ENCODE measurements at places on chromosomes 11 and 22. TPM values are rescaled to one million over a fixed set of nuclear protein-coding genes. Genes with fewer than 3 reads are reported as not detected.

The SPI1 gene
- 3.9 TPM for polyA plus RNA-seq

The OR51B4 gene
- not detected for polyA plus RNA-seq

The ARHGAP1 gene
- polyA plus RNA-seq = 33.8 TPM

The FZD4 gene
- polyA plus RNA-seq = 2.0 TPM

The DGAT2 gene
- polyA plus RNA-seq = 17.2 TPM

The FOSL1 gene
- polyA plus RNA-seq = 39.6 TPM

The MS4A14 gene
- polyA plus RNA-seq = 0.26 TPM

The CCDC87 gene
- 0.12 TPM for polyA plus RNA-seq

The TNKS1BP1 gene
- 114 TPM for polyA plus RNA-seq

The RNF215 gene
- polyA plus RNA-seq = 7.3 TPM

The BRSK2 gene
- 1.1 TPM for polyA plus RNA-seq

The YPEL4 gene
- polyA plus RNA-seq = 0.39 TPM

The ACRV1 gene
- not detected for polyA plus RNA-seq

The MMP13 gene
- polyA plus RNA-seq = 0.02 TPM

The MMP11 gene
- polyA plus RNA-seq = 0.49 TPM

The ANO9 gene
- polyA plus RNA-seq = 18.1 TPM

The CHRM4 gene
- polyA plus RNA-seq = 0.02 TPM

The SCUBE1 gene
- 2.4 TPM for polyA plus RNA-seq

The MOV10L1 gene
- 0.18 TPM for polyA plus RNA-seq

The PPP1CA gene
- polyA plus RNA-seq = 105 TPM

The NLRP6 gene
- polyA plus RNA-seq = 0.06 TPM

The FBLN1 gene
- polyA plus RNA-seq = 18.8 TPM

The KLHDC7B gene
- 0.12 TPM for polyA plus RNA-seq

The TSPAN32 gene
- 0.47 TPM for polyA plus RNA-seq

The POU2AF1 gene
- 0.73 TPM for polyA plus RNA-seq

The C11orf21 gene
- 0.45 TPM for polyA plus RNA-seq

The LRRC55 gene
- polyA plus RNA-seq = 0.02 TPM

The PLEKHB1 gene
- 1.1 TPM for polyA plus RNA-seq

The CAPN5 gene
- polyA plus RNA-seq = 27.8 TPM

The LRRC32 gene
- polyA plus RNA-seq = 8.1 TPM

The HOATZ gene
- polyA plus RNA-seq = not detected

The RNH1 gene
- 106 TPM for polyA plus RNA-seq

The TMEM45B gene
- polyA plus RNA-seq = 90.6 TPM

The SLC6A5 gene
- polyA plus RNA-seq = not detected

The ANO5 gene
- 0.31 TPM for polyA plus RNA-seq

The P2RY2 gene
- 17.8 TPM for polyA plus RNA-seq

The ARAP1 gene
- polyA plus RNA-seq = 45.3 TPM

The UPB1 gene
- 0.06 TPM for polyA plus RNA-seq

The MPZL3 gene
- polyA plus RNA-seq = 18.8 TPM

The SAAL1 gene
- polyA plus RNA-seq = 7.2 TPM

The DDB1 gene
- 51.3 TPM for polyA plus RNA-seq

The MRGPRE gene
- polyA plus RNA-seq = not detected

The CREB3L1 gene
- 0.31 TPM for polyA plus RNA-seq

The SLC22A8 gene
- polyA plus RNA-seq = not detected

The FXYD2 gene
- polyA plus RNA-seq = 1.0 TPM

The KIF18A gene
- polyA plus RNA-seq = 1.4 TPM

The TREH gene
- 0.54 TPM for polyA plus RNA-seq

The BTG4 gene
- polyA plus RNA-seq = not detected

The RASD2 gene
- 0.64 TPM for polyA plus RNA-seq

The C11orf86 gene
- not detected for polyA plus RNA-seq
